H4 (cell line): ENCODE measurements at places on chromosomes 3 and 15. TPM values are rescaled to one million over a fixed set of nuclear protein-coding genes. Genes with fewer than 3 reads are reported as not detected.

Gene ATP13A4
- 0.02 TPM in 1 of 2 replicates, not detected in the other for total RNA-seq

GRCh38 chr3:164832216-164832615 lies 246.1 kb downstream of the SI start:
- peak; percentile 29 for DNase-seq

DNA sequence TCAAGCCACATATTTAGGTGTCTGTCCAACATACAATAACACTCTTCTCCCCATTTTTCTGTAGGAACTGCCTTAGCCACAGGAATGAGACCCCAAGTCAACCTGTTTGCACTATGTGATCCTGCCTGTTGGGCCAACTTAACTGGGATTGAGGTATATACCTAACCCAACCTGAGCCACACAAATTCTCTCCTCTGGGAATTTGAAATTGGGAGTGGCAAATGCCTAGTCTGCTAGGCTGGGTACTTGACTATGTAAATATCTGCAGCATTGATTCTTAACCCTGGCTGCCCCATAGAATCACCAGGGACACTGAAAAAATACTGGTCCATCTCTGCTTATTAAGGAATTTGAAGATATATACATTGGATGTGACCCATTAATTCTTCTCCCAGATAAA lies 35.2 kb upstream of the TNIK start:
- no peak for DNase-seq

Gene CLPX
- total RNA-seq: 17.5 and 22.8 TPM in 2 replicates

DNA sequence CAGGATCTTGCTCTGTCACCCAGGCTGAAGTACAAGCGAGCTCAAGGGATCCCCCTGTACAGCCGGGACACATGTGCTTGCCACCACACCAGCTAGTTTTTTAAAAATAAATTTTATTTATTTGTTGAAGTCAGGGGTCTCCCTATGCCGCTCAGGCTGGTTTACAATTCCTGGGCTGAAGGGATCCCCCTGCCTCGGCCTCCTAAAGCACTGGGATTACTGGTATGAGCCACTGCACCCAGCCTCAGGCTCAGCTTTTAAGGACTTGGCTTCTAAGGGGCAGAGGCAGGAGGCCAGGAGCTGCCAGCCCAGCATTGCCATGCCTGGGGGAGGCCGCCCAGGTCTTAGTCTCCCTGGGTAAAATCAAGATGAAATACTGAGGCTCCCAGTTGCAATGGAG lies 37.3 kb downstream of the HCN4 start:
- DNase-seq: no peak

Gene OR5K2
- total RNA-seq: not detected in 2 replicates

Gene TEX55
- total RNA-seq: not detected in 2 replicates

Gene SNX33
- 5.1 and 5.8 TPM in 2 replicates for total RNA-seq

DNA sequence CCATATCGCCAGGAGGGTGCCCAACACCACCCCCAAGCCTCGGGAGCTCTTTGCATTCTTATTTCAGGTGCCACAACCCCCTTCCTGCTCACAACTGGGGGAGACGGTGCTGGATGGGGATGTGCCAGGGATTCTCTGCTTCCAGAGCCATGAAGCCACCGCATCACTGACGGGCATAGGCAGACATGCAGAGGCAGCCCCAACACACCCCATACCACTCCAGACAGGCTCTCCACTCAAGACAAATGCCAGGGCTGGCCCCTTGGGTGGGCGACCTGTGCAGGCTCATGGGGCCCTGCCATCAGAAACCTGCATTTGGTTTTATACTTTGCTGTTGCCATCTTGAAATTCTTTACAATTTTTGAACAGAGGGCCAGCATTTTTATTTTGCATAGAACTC lies 27.0 kb upstream of the TRPM1 start:
- DNase-seq: no peak

GRCh38 chr3:124895756-124896155 lies 8.6 kb upstream of the ITGB5 start:
- no peak for DNase-seq

- no peak for DNase-seq
Measured at GRCh38 chr3:63911509-63911872, 692 bp downstream of the SCAANT1 start.

Gene PSTPIP1
- 0.19 TPM in 1 of 2 replicates, not detected in the other for total RNA-seq

- no peak for DNase-seq
Measured at GRCh38 chr15:63349621-63350020, 32.0 kb downstream of the CA12 start.

DNA sequence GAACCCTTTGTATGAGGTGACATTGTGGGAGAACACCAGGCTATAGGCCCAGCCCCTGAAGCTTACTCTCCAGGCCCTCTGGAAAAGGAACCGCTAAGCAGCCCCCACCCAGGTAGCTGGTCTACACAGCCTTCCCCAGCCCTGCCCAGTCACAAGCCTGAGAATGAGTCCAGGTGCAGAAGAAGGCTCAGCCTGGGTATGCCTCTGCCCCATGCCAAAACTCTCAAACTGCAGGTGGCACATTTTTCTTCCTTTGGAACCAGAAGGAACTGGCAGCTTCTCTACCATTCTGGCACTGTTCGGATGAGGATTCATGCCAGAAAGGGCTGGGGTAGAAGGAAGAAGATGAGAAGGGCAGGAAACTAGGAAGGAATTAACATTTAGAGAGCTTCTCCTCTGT lies 23.7 kb upstream of the TBC1D21 start:
- no peak for DNase-seq

Gene ZNF80
- total RNA-seq: not detected in 2 replicates

DNA sequence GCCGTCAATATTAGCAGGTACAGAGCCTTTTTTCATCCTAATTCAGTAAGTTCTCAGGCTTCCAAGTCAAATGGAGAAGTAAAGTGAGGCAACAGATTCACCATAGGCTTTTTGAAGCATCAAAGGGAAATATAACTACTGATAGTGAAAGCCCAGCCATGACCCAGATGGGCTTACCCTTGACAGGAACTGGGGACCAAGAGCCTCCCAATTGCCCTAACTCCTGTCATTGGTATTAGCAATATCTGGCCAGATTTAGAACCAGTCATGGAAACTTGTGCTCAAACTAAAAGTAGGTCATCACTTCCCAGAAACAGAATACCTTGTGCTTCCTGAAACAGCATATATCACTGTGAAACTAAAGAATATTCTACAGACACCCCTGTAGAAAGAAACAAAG lies 33.0 kb downstream of the NME9 start:
- DNase-seq: no peak

GRCh38 chr3:194110483-194110882 lies 25.5 kb upstream of the HES1 start:
- DNase-seq: no peak

Gene STRC
- 0.08 TPM in 1 of 2 replicates, not detected in the other for total RNA-seq

DNA sequence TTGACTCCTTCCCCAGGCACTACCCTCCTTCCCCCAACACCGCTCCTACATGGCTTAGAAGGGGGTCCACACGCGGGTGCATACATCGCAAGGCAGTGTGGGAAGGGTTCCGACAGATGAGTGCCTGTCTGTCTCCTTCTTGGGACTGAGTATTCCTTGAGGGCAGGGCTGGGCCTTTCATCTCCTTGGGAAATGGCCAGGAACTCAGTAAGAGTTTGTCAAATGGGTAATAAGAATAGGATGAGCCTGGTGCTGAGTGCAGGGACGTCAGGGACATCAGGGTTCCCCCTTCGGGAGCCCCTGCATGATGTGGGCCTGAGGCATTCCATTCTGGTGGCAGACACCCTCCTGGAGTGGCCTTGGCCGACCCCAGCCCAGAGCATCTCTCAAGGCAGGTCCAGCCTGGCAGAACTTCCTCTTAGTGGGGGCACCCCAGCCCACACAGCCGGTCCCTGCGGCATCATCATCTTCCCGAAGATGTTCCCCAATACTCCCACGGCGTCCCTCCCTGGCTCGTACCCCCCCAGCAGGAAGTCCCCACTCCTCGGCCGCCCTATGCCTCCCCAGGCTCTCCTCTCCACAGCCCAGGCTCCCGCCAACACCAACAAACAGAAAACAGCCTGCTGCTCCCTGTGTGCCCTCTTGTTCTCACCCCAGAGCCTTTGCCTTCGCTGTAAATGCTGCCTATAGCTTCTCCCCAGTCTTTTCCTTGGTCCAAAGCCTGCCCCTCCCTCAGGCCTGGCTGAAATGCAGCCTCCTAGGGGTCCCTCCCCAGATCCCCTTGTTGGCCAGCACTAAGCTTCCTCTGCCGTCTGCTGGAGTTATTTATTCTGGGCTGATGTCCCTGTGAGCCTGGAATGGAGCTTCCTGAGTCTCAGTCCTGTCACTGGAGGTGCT lies 67.5 kb upstream of the LCTL start:
- DNase-seq: no peak

GRCh38 chr15:57340682-57341259 lies 35.5 kb upstream of the CGNL1 start:
- peak; percentile 53 for DNase-seq

- DNase-seq: no peak
Measured at GRCh38 chr15:56877255-56877970, 41.0 kb upstream of the TCF12 start.

- DNase-seq: no peak
Measured at GRCh38 chr15:91289324-91289723, 189.3 kb downstream of the SV2B start.

GRCh38 chr3:100506355-100506754 lies 13.9 kb downstream of the TMEM45A start:
- DNase-seq: no peak

Gene BFSP2
- total RNA-seq: not detected in 2 replicates

- no peak for DNase-seq
Measured at GRCh38 chr3:119221779-119222320, 18.8 kb downstream of the B4GALT4 start.

Gene CISH
- 0.23 and 1.3 TPM in 2 replicates for total RNA-seq
